Type B pancreatic cell (in vitro differentiated cells): ENCODE measurements at places on chromosomes 16 and 17.

DNA sequence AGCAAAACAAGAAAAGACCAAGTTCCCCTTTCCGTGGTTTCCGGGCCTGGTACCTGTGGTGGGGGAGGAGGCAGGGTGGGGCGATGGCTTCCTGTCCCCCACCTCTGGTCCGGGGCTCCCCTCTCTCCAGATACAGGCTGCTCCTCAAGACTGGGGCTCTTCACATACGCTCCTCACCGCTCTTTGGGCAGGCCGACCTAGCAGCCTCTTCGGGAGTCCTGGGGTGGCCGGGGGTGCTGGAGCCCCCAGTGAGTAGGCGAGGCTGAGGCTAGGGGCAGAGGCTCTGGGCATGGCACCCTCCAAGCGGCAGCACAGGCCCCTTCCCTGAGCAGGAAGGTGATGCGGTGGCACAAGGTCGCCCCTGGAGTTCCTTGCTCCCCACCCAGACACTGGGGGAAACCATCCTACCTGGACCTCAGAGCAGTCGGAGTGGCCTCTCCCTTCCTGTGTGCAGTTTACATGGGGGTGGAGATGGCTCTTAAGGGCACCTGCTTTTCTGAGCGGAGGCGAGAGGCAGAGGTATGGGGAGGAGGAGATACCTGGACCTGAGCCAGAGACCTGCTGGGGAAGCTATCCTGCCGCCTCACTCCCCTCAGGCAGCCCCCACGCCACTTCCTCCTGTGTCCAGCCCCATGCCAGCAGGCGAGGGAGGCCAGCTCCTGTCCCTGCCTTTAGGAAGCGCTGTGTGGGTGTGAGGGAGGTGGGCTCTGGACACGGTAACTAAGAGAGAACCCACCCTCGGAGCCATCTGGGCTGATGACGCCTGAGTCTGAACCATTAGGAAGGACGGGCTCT lies 891 bp downstream of the CORO1A start:
- DNase-seq: no peak

- DNase-seq: no peak
These were observed 67.9 kb downstream of the TRIM37 start for GRCh38 chr17:59038734-59039133.

- DNase-seq: no peak
These were observed 2.4 kb upstream of the C16orf54 start for GRCh38 chr16:29747947-29748759.

- no peak for DNase-seq
These were observed 37.8 kb downstream of the KLHDC4 start for GRCh38 chr16:87728026-87728425.

DNA sequence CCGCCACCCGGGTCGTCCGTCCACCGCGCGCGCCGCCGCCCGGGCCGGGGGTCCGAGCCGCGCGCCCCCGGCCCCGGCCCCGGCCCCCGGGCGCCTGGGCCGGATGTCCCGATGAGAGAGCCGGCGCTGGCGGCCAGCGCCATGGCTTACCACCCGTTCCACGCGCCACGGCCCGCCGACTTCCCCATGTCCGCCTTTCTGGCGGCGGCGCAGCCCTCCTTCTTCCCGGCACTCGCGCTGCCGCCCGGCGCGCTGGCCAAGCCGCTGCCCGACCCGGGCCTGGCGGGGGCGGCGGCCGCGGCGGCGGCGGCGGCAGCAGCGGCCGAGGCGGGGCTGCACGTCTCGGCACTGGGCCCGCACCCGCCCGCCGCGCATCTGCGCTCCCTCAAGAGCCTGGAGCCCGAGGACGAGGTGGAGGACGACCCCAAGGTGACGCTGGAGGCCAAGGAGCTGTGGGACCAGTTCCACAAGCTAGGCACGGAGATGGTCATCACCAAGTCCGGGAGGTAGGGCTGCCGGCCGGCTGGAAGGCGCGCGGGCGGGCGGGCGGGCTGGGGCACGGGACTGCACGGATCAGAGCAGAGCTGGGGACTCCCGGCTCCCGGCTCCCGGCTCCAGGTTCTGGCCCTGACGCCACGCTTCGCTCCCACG lies 548 bp downstream of the TBX2 start:
- no peak for DNase-seq

GRCh38 chr16:64133366-64133765 lies 988.5 kb downstream of the CDH11 start:
- no peak for DNase-seq

DNA sequence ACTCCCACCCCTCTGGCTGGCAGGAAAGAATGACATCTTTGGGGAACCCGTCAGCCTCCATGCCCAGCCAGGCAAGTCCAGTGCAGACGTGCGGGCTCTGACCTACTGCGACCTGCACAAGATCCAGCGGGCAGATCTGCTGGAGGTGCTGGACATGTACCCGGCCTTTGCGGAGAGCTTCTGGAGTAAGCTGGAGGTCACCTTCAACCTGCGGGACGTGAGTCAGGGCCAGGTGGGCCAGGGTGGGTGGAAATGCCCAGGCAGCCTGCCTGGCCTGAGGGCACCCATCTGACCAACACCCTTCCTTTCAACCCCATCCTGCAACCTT lies 8.1 kb upstream of the DCAF7 start:
- no peak for DNase-seq

DNA sequence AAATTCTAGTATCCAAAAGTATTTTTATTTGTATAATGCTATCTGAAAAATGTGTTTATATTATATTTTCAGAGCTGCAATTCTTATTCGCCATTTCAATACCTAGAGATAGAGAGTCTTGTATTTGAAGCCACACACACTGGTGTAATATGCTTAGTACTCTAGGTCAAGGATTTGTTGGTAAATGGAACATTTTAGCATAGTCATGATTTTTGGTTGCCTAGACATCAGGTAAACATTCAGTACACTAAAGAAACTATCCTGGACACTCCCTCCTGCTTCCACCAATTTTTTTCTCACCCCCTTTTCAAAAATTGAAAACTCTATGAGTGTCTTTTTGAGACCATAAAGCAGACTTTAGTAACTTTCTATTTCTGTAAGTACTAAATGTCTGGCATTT lies 20.8 kb downstream of the ABHD15 start:
- no peak for DNase-seq

GRCh38 chr16:66660422-66661209 lies 35.9 kb downstream of the CMTM4 start:
- no peak for DNase-seq

- no peak for DNase-seq
These were observed 107.6 kb downstream of the ZNF423 start for GRCh38 chr16:49748322-49748721.
